ENCODE measurements at places on chromosomes 2 and 18. TPM values are rescaled to one million over a fixed set of nuclear protein-coding genes. Genes with fewer than 3 reads are reported as not detected.

- DNase-seq = no peak
These were observed 50.0 kb downstream of the C2orf42 start for GRCh38 chr2:70140791-70141211.

DNA sequence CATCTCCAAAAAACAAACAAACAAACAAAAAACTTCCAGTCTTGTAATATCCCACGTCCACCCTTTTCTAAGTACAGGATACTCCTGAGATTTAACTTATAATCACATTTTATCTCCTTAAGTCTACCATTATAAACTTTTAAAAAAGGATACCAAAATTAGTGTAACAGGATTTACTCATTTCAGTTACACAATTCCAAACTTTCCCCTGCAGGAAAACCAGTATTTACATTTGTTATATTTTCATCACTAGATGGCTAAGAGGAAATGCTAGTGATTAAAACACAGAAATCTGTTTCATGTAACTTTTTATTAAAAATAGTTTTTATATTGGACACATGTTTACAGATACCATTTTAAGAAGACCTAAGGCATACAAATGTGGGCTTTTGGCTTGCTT is 27.5 kb downstream of the CFAP36 start:
- DNase-seq = no peak

DNA sequence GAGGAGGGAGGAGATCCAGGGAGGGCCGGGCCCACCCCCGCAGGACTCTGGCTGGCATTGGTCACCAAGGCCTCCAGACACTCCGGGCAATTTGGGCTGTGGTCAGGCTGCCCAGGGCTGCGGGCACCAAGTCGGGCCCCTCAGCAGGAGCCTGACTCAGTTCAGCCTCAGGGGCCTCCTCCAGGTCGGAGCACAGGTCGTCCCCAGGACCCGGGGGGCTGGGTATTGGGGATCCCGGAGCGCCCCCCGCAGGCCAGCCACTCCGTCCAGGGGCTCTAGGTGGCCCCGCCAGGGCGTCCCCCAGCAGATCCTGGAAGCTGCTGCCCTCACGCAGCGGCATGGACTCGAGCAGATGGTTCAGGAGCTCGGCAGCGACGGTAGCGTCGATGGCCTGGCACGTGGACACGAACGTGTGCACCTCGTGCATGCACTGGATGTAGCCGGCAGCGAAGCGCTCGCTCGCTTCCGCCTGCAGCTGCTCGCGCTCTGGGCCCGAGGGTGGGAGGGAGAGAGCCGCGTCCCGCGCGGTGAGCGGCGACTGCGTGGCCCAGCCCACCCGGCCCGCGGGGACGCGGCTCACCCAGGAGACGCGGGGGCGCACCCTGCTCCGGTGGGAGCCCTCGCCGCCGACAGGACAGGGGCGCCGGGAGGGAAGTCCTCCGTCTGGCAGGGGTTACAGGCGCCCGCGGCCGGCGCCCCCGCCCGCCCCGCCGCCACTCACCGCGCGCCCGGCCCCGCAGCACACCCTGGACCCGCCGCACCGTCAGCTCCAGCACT is 884 bp downstream of the HES6 start:
- peak; percentile 45 for DNase-seq

DNA sequence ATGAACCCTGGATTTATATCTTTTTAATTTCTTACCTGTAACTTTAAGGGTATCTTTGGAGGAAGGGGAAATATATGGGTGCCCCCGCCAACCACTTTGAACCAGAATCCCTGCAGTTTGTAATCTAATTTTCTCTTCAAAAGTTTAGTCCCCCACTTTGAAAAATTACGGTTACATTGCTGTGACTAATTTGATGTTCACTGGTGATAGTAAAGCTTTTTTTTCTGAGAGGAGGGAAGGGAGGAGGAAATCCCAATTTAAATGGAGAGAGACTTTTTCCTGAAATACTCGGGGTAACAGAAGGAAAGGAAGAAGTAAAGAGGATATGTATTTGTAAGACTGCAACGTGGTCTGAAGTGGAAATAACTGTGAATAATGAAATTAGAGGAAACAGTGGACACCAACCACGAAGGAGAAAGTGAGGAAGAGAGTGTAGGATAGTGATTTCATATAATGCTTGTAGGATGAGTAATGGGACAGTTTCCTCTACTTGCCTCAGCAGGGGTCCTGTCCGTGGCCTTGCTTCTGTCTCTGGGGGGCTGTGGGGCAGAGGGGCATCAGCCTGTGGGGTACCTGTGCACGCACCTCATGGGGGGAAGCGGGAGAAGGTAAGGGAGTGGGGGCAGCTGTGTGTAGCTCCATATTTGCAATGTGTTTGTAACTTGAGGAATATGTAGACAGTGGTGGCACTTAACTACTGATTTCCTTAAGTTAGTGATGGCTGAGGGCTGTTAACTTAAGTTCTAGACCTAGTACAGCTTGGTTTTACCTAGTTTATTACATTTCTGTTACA is 161.1 kb downstream of the LTBP1 start:
- DNase-seq = no peak

DNA sequence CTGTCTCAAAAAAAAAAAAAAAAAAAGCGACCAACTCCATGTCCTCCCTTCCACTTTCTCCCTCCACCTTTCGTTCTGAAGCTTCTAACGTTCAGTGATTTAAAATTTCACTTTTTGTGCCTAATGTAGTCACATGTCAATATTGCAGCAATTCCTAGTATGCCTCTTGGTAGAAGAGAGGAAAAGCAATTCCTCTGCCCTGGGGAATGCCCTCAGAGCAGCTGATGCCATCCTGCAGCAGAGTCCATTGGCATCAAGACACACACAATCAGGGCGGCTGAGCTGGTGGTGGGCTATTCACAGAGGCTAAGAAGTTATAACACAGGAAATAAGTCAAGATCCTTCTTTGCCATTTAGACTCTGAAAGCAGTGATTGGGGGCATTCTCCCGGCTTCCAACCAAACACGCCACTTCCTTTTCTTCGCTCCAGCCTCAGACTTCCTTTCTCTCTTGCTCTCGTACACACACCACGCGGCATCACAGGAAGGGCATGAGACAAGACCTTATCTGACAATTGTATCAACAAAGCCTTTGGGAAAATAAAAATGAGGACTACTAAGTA is 71.9 kb downstream of the MOGAT1 start:
- no peak for DNase-seq

- no peak for DNase-seq
These were observed 4.3 kb downstream of the IGFBP2 start for GRCh38 chr2:216637472-216637871.

- no peak for DNase-seq
These were observed 286.0 kb upstream of the KYNU start for GRCh38 chr2:142591420-142591819.

- peak; percentile 93 for DNase-seq
These were observed 174.0 kb downstream of the TGIF1 start for GRCh38 chr18:3623769-3624545.

GRCh38 chr2:99550368-99550767 is 60.6 kb upstream of the REV1 start:
- no peak for DNase-seq

DNA sequence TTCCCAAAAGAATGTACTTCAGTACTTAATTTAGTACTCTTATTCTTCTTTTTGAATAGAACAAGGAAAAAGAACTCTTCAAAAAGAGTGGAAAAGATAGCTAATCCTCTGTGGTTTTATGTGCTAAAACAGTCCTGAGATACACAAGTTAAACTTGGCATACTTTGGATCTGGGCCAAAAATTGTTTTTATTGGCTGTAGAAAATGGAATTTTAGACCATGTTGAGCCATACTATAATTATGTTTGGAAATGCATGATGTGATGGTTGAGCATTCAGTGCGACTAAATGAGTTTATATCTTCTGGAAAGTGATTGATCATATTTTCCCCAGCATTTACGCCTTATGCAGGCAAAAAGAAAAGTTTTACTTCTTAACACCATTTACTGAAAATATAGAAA is 18.0 kb upstream of the PDE1A start:
- no peak for DNase-seq

Gene KCNG2
- not detected for total RNA-seq

Gene STAT4
- total RNA-seq = 0.48 TPM

Gene FSHR
- 1.0 TPM for total RNA-seq

Gene SMAD2
- total RNA-seq = 53.5 TPM

Gene DAPL1
- total RNA-seq = not detected

Gene ZSWIM2
- not detected for total RNA-seq
